ENCODE measurements at places on chromosomes 3 and 15.

GRCh38 chr3:104349836-104350235, 1016.9 kb upstream of the ALCAM start:
- H3K4me1 ChIP-seq = no peaks in the 10 kb centered on the region
- no peak for DNase-seq
- H3K27me3 ChIP-seq = no peaks in the 10 kb centered on the region
- no peak overlapping the region for H3K27ac ChIP-seq
- H3K36me3 ChIP-seq = no peaks in the 10 kb centered on the region

DNA sequence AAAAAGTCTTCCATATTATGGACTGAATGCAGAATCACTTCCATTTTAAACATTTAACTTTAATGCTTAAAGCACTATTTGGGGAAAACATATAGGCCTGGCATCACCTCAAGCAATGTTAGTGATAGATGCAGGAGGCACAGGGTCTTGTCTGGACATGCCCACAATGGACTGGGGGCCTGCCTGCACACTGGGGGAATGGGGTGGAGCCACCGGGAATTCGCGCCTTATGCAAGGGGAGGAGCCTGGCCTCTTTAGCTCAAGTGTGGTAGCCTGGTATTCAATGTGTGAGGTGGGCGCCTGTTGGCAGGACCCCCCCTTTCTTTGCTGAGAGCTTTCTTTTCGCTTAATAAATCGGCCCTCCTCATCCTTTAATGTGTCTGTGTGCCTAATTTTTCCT, 29.9 kb downstream of the ACKR4 start:
- H3K4me1 ChIP-seq = no peaks in the 10 kb centered on the region
- no peaks in the 10 kb centered on the region for H3K27me3 ChIP-seq
- H3K4me3 ChIP-seq = no peak overlapping the region
- peaks cover 4% of the 10 kb centered on the region for H3K36me3 ChIP-seq
- no peak overlapping the region for H3K27ac ChIP-seq
- no peak for DNase-seq

DNA sequence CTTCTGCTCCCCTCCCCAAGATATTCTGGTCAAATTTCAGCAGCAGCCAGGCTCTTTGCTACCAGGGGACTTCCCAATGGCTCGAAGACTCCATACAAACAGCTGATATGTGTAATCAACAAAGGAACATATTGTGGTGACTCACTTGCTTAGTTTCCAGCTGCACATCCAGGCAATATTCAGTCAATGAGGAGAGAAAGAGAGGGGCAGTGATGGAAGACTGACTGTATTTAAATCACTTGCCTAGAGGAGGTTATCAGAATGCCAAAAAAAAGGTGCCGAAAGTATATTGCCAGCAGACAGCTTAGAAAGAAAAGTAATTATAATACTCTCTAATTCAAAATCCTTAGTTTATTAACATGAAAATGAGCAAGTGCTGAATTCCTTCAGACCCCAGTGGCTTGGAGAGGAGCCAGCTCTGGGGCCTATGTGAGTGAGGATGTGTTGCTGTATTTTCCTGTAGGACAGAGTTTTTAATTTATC, 236.5 kb downstream of the LRTM1 start:
- no peak overlapping the region for H3K27ac ChIP-seq
- H3K27me3 ChIP-seq = no peaks in the 10 kb centered on the region
- peaks cover 1% of the 10 kb centered on the region for H3K4me1 ChIP-seq
- H3K4me3 ChIP-seq = no peak overlapping the region

GRCh38 chr3:82800248-82800647, 1038.8 kb upstream of the GBE1 start:
- H3K27ac ChIP-seq = no peak overlapping the region
- no peaks in the 10 kb centered on the region for H3K36me3 ChIP-seq
- no peaks in the 10 kb centered on the region for H3K4me1 ChIP-seq
- H3K27me3 ChIP-seq = no peaks in the 10 kb centered on the region
- no peak overlapping the region for H3K4me3 ChIP-seq

Data from progenitor cell of endocrine pancreas (in vitro differentiated cells).